ENCODE measurements at places on chromosomes 7 and 10.

DNA sequence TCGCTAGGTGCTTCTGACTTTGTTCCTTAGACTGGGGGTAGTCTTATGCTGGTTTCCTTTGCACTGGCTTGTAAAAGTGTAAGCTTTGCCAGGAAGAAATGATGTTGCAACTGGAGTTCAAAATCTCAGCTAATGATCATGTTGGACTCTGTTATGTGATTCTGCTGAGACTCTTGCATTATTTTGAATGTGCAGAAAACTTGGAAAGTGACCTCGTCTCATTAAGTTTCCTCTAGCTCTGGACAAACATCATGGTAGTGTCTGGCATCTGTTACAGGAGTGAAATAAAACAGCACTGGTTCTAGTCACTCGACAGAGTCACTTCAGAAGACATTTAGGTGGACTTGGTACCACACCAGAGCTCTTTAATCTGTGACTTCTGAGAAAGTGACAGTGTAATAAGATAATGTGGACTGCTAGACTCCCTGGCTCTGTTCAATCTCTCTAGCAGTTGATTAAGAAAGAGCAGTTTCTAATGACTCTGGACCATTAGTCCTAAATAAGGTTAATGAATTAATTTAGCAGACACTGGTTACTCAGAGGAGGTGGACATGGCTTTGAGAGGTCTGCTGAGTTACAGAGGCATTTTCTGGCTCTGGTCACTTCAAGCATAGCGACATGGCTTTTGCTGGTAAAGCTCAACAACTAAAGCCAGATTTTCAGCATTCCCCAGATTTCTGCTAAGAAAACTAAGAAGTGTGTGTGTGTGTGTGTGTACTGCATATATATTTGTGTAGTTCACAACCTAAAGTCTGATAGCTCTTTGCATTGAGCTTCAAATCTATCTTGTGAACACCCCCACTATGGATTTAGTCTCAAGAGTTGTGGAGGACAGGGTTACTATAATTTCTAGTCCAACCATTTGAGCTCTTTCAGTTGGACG, 2.0 kb downstream of the NRP1 start:
- DNase-seq, result no peak

- DNase-seq, result no peak
Observed at GRCh38 chr10:25104441-25104840, 70.4 kb upstream of the GPR158 start.

DNA sequence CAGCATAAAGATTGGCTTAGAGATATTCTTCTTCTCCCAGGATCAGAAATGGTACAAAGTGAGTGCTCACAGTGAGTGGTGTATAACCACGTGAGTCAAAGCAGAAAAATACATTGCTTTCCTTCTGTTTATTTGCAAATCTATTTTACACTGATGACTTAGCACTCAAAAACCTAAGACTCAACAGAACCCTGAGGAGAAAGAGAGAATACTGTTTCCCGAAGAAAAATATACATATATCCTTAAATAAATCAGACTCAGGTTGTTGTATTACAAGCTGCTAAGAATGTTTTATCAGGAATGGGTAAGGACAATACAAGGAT, 48.7 kb downstream of the ODAD2 start:
- no peak for DNase-seq

DNA sequence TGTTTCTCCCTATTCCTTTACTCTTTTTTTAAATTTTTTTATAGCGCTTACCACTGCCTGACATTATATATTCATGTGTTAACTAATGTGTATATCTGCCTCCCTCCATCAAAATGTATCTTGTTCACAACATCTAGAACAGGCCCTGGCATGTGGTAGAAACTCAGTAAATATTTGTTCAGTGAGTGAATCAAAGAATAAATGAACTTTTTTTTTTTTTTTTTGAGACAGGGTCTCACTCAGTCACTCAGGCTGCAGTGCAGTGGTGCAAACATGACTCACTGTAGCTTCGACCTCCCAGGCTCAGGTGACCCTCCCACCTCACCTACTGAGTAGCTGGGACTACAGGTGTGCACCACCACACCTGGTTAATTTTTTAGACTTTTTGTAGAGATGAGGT, 7.5 kb upstream of the CALD1 start:
- DNase-seq, result no peak

- no peak for DNase-seq
Observed at GRCh38 chr7:48031111-48031510, 2.2 kb upstream of the SUN3 start.

GRCh38 chr7:136859803-136860202, 8.6 kb upstream of the CHRM2 start:
- no peak for DNase-seq

GRCh38 chr7:70000737-70001348, 402.6 kb downstream of the AUTS2 start:
- DNase-seq, result no peak

DNA sequence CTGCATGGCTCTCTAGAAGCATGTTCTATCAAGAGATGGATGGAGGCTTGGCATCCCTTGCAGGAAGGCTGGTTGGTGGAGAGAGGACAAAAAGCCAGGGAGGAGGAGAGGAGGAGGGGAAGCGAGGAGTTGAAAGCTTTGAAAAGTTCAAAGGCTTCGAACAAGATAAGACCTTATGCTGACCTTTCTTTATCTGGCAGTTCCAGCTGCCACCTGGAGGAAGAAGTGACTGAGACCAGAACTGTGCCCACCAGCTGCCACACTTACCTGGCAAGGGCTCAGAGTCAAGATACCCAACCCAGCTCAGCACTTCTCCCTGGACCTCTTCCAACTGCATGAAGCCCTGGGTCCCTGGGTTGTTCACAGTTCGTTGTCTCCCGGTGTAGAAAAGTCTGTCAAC, 14.8 kb downstream of the CCL24 start:
- DNase-seq, result no peak

GRCh38 chr10:97713826-97714400, 383 bp downstream of the MARVELD1 start:
- peak; percentile 58 for DNase-seq

DNA sequence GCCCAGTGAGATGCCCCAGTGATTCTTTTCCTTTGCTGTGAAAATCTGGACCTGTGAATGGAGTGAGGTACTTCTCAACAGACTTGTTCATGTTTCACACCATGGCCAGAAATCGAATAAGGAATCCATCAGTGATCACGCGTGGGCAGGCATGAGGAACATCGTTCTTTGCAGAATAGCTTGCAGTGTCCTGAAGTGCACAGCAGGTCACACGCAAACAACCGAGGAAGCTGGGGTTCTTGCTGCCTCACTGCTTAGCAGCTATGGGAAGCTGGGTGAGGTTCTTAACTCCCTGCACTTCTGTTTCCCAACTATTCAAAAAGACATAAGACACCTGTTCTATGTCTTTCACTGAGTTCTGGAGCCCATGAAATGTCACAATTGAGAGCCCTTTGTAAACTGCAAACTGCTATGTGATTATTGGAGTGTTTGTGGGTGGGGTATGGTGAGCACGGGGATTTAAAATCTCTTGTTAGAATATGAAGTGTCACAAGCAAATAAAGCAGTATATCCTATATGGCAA, 253.4 kb downstream of the KIAA1217 start:
- no peak for DNase-seq

DNA sequence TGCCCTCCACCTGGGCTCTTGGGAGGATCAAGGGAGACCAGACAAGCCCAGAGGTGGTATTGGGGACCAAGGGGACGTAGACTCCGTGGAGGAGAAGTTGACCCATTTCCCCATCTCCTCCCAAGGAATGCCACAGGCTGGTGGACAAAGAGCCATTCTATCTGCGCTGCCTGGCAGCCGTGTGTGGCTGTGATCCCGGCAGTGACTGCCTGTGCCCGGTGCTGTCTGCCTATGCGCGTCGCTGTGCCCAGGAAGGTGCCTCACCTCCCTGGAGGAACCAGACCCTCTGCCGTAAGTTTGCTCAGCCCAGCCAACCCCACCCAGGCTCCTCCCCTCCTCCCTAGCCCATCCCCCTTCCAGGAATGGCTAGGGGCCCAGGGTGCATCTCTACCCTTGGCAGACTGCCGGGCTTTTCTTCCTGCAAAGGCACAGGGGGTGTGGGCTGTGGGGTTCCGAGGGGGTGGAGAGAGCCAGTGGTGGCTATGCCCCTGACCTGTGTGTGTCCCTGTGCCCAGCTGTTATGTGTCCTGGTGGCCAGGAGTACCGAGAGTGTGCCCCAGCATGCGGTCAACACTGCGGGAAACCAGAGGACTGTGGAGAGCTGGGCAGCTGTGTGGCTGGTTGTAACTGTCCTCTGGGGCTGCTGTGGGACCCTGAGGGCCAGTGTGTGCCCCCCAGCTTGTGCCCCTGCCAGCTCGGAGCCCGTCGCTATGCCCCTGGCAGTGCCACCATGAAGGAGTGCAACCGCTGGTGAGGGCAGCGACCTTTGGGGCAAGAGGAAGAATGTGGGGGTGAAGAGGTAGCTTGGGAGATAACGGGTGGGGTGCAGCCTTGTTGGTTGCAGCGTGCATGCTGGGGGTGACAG, 10.2 kb upstream of the ZNF467 start:
- no peak for DNase-seq

- DNase-seq, result no peak
Observed at GRCh38 chr10:116470071-116470470, 42.4 kb downstream of the PNLIPRP3 start.

DNA sequence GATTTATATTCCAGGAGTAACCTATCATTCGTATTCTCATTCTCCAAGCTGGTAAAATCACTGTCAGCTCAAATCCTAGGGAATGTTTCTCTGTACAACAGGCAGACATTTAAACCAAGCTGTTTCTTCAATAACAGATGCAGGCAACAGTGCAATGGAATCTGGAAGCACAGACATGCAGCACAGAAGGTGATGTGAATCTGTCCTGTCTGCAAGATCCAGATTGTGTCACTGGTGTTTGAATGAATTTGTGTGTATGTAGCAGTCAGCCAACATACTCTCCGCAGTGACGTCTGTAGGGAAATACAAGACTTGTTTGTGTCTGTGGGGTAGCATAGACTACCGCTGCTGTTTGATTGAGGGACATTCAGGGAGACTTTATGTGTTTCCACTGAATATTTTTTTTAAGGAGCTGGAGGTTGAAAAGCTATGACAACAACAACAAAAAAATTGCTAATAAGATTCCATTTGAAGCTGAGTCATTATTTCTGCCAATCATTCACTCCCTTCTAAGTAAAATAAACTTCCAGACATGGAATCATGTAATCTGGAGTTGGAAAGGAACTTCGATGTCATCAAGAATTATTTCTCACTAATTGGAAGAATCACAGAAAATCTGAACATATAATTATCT, 122.9 kb upstream of the MYO3A start:
- no peak for DNase-seq

DNA sequence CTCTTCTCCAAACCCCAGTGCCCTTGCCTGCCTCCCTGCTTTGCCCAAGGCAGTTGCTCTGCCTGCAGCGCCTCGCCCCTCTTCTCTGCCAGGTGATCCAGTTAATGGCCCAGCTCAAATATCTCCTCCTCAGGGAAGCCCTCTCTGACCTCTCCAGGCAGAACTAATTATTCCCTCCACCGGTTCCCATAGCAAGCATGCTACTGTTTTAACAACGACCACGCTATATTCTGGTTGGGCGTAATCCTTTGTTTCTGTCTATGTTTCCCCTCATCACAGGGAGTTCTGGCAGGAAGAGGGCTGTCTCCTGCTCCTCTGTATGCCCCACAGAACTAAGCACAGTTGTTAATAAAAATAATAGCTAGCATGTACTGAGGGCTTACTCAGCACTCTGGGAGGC, 36.8 kb upstream of the R3HCC1L start:
- DNase-seq, result no peak

DNA sequence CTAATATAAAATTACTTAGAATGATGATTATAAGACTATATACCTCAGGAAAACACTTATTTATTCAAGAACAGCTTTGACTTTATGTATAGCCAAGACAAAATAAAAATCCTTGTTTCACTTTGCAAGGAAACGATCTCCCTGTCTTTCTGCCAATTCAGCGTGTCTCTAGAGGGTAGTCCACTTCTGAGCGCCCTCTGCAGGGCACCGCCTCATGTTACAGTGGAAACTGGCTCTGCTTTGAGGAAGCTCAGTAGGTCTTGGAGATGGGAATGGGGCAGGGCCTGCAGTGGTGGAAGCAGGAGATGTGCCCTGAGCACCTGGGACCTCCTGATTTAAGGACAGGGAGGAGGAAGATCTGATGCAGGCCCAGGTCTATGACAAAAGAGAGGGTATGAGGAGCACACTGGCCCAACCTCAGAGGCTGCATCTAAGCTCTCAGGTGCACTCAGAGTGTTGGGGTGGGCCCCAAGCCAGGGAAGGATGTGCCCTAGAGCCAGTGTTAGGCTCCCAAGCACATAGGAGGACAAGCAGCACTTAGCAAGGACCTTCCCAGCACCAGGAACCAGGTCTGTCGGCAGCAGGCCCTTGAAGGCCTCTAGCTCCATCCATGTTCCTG, 481.0 kb downstream of the TNS3 start:
- no peak for DNase-seq

- DNase-seq, result no peak
Observed at GRCh38 chr10:124996854-124997215, 54.9 kb downstream of the ZRANB1 start.

DNA sequence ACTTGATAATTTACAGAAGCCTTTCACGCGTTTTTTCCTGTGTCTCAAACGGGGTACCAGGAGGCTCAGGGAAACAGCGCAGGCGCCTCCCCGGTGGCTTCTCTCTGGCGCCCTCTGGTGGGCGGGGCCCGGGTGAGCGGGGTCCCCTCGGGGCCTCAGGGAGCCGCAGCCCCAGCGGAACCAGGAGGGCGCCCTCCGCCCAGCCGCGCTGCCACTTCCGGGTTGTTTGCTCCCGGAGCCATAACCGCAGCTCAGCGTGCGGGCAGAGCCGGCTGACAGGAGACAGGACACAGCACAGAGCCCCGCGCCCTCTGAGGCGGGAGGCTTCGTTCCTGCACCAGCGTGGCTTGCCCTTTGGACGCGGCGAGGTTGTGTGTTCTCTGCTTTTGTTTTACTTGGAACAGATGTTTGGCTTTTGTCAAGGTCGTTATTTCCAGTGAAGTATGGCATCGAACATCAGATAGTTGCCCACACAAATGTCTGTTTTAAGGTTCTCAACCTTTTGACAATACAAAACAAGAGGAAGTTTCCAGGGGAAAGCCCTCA, 6.9 kb upstream of the CYP2E1 start:
- DNase-seq, result peak; percentile 91

GRCh38 chr7:6409944-6410693, 37.6 kb downstream of the DAGLB start:
- no peak for DNase-seq

DNA sequence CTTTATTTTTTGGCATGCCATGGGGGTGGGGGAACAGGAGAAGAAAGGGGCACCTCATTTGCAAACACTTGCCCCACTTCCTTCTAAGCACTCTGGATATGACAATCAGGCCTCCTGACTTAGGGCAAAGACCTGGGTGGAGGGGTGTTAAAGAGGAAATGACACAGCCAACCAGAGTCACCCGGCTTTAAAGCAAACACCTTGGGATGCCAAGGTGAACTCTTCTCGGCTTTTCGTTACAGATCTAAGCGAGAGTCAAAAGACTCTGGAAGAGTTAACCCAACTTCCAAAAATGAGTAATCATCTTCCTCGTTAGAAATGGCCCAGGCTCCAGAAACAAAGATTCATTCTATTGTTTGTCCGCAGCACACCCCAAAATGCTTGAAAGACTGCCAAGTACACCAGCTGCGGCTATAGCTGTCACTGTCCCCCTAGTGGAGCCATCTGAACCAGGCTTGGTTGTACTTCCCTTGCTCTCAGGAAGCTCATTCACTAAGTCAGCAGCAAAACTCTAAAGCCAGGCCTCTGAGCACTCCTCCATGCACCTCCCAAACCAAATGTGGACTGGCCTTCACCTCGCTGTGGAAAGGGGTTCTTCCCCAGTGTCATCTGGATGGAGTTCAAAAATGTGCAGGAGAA, 24.8 kb downstream of the FAM53B start:
- DNase-seq, result peak; percentile 67

GRCh38 chr10:115606741-115607140, 513.6 kb downstream of the ATRNL1 start:
- DNase-seq, result no peak

- no peak for DNase-seq
Observed at GRCh38 chr7:47719675-47720074, 137.8 kb upstream of the TNS3 start.

Data from activated CD4-positive, alpha-beta T cell treated with anti-CD3 and anti-CD28 coated beads, Interleukin-2, amount 50 U/mL, for 1 hour (primary cell).